Memory B cell (primary cell): ENCODE measurements at places on chromosomes 16 and 17.

- no peak for DNase-seq
Measured at GRCh38 chr16:82738699-82739098, 111.9 kb downstream of the CDH13 start.

DNA sequence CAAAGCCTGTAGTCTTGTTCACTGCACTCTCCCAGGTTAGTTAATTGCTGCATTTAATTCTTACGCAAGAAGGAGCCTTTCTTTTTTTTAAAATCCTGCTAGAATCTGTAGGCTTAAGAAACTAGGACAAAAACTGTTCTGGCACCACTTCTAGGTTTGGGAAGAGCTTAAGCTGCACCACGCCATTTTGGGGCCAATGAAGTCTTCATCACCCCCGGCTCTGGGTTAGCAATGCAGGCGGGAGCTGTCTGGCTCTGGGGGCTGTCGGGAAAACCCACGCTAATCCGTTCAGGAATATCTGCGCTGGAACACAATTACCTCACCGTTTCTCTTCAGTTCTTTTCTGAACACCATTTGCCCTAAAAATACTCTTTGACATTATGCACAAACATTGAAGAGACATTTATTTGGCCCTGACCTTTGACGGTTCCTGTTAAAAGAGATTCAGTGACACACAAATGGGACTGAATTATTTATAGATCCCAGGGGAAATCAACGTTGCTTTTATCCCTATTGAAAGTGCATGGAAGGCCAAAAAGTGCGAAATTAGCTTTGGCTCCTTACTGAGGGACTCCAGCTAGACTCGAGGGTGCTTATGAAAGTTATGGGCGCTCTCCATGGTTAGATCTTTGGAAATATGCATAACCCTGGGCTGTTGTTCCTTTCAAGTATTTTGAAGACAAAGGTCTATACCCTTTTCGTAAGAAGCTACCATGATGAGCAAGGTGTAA is 249.2 kb downstream of the HAPSTR1 start:
- no peak for DNase-seq

DNA sequence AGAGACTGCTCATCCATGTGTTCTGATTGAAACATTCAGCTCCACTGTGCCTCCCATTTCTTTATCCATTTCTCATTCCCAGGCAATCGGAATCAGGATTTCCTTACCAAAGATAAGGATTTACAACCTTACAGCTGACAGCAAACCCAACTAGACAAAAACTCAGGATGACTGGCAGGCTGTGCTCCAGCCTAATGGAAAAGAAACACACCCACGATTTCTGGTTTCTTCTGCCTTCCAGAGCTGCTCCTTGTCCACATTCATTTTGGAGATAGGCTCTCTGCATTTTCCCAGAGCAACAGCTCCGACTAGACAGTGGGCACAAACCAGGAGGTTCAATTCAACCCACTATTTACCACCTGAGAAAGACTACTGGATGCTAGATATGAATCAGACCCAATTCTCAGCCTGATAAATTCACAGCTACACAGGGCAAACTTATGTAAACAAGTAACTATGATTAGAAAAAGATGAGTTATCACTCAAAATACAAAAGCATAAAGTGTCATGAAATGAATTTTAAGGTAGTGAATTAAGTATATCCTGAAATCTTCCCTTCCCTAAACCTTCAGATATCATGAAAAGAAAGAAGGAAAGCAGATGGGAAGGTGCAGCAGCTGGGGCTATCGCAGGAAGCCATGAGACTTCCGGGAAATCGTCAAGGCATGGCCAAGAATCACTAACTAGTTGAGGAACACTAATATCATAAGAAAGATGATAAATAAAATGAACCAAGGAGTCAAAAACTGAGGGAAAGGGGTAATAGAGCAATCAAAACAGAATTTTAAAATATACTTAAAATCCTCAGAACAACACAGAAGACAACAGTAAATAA is 44.8 kb upstream of the CLEC18B start:
- DNase-seq: no peak

- no peak for DNase-seq
Measured at GRCh38 chr17:45436625-45437464, 4.2 kb upstream of the ARHGAP27 start.

DNA sequence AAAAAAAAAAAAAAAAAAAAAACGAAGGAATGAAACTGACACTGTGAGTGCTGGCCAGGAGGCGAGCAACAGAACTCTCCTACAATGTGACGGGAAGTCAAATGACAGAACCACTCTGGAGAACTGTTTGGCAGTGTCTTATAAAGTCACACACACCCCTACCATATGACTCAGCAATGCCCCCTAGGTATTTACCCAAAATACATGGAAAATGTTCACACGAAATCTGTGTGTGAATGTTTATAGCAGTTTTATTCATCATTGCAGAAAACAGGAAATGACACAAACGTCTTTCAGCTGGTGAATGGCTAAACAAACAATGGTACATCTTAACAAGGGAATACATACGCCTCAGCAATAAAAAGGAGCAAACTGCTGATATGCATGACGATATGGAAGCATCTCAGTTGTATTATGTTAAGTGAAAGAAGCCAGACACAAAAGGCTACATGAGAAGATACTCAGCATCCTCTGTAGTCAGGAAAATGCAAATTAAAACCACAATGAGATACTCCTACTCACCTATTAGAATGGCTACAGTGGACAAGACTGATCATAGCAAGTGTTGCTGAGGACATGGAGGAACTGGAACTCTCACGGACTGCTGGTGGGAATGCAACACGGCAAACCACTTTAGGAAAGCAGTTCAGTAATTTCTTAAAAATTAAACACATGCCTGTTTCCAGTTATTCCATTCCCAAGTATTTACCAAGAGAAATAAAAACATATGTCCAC is 74.7 kb downstream of the TBC1D16 start:
- no peak for DNase-seq

DNA sequence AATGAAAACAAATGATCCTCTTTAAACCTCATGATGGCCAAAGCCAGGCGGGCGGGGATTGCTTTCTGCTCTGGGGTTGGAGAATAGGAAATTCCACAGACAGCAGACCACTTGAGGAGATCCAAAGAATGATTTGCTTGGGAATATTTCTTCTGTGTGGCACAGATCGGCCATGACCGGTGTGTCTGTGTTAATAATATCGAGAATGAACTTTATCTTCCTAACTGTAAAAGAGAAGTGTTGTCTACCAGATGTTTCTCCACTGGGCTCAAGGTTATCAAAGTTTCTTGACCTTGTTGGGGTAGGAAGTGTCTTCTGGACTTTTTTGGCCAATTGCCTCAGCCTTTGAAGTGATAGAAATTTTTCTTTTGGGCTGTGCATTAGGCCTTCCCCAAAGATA is 186.6 kb upstream of the ZFHX3 start:
- DNase-seq: no peak

GRCh38 chr17:48759288-48759687 is 30.7 kb upstream of the HOXB13 start:
- no peak for DNase-seq

GRCh38 chr17:55760643-55761355 is 9.9 kb downstream of the PCTP start:
- DNase-seq: no peak

DNA sequence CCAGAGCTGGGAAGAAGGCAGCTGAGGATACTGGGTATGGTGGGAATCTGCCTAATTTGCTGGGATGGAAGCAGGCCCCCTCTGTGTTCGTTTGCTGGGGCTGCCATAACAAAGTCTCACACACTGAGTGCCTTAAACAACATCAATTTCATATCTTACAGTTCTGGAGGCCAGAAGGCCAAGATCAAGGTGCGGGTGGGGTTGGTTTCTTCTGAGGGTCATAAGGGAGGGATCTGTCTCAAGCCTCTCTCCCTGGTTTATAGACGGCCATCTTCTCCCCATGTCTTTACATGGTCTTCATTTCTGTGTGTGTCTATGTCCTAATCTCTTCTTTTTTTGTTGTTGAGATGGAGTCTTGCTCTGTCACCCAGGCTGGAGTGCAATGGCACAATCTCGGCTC is 35.8 kb downstream of the GDE1 start:
- DNase-seq: no peak
